ENCODE measurements at places on chromosomes 2 and 18.

- DNase-seq, result no peak
Measured at GRCh38 chr18:51603111-51603510, 405.6 kb upstream of the MEX3C start.

GRCh38 chr2:126527836-126528490, 128.0 kb upstream of the GYPC start:
- DNase-seq, result peak; percentile 16

- no peak for DNase-seq
Measured at GRCh38 chr18:49631146-49631866, 69.4 kb downstream of the LIPG start.

DNA sequence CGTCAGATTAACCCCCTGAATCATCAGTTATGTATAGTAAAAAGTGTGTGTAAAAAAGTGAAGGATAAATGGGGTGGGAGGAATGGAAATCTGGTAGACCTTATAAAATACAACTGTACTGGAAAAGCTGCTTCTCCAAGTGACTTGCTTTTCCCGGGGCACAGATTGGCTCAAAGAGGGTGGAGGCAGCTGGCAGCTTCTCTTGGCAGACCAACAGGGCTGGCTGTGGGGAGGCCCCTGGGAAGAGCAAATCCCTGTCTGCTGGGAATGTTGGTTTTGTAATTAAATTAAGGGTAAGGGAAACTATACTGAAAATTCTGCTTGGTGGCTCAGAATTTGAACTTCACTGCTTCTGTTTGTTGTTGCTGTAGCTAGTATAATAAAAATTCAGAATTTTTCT, 154.2 kb upstream of the DLX2 start:
- DNase-seq, result no peak

GRCh38 chr2:11624893-11625292, 45.1 kb downstream of the NTSR2 start:
- DNase-seq, result no peak

GRCh38 chr18:3480827-3481573, 31.0 kb downstream of the TGIF1 start:
- DNase-seq, result no peak

GRCh38 chr2:100773538-100773937, 46.4 kb upstream of the NPAS2 start:
- DNase-seq, result no peak

DNA sequence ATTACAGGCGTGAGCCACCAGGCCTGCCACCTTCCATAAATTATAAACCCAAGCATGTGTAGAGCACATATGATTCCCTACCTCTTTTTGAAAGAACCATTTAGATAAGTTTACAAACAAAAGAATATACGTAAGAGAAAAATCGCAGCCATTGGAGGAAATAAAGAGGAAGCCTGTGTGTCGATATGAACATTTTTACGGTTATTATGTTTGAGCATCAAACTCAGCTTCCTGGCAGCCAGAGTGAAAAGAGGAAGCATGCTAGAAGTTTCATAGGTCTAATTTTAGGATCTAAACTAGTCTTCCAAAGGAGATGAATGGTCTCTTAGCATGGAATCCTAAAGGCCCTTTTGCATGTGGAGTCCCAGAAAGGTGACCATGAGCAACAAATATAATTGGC, 104.3 kb downstream of the PLB1 start:
- no peak for DNase-seq

DNA sequence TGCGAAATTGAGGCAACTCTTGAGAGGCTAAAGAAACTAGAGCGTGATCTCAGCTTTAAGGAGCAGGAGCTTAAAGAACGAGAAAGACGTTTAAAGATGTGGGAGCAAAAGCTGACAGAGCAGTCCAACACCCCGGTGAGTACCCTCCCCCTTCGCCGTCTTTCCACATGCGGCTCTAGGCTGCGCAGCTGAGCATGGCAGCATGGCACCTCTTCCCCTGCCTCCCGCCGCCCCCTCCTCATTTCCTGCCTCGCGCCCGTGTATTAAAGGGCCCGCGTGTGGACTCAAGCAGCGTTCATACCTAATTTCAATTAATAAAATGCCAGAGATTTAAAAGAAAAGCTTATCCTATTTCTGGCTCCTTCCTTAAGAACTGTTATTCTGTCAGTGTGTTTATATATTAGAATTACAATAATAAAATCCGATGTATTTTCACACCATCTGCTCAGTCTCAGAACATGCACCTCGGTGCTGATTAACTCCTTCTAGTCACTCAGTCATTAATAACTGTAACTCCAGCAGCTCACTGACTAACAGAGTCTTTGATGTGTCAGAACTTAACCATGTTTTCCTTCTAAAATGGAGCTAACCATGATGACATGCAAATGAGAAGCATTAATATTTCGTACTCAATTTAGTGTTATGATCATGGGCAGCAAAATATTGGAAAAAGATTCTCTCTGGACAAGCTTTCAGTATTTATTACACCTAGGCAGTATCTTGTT, 137.4 kb upstream of the CDCA7 start:
- no peak for DNase-seq

DNA sequence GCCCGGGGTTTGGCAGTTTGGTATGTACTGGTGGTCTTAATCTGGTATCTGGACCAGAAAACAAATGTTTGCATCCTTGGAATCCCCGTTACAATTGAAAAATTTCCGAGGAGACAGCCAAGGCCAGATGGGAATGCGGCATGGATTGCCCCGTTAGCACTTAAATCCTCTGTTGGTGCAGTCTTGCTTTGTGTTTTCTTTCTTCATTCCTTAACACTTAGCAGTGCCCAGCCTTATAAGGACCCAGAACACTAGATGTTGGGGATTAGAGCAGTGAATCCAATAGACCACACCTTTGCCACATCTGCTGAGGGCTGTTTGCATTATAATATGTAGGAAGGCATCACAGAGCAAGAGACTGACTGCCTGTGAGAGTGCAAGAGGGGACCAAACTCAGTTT, 12.8 kb upstream of the ZNF532 start:
- no peak for DNase-seq

- no peak for DNase-seq
Measured at GRCh38 chr2:167891841-167892240, 355.6 kb downstream of the STK39 start.

GRCh38 chr18:35438480-35439234, 59.1 kb downstream of the INO80C start:
- DNase-seq, result peak; percentile 15

DNA sequence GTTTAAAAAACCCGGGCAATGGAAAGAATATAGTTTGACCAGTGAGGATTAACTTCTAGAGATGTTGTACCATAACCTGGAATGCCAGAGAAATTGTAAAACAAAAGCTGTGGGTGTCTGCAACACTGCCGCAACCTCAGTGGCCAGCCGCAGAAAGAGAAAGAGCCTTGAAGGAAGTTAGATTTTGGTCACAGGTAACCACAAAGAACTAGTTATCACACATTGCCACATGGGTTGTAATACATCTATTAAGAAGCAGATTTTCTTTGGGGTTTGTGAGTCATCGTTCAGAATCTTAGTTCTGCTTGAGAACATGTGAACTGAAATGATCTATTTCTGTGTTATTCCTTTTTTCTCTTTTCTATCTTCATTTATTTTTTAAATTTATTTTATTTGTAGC, 222.9 kb upstream of the AGAP1 start:
- no peak for DNase-seq

Measured in NCI-H146 (cell line).